Stimulated activated CD4-positive, alpha-beta T cell treated with anti-CD3 and anti-CD28 coated beads, TNF-alpha, amount 100 ng/mL, for 24 hours (primary cell): ENCODE measurements at places on chromosomes 3 and 15.

DNA sequence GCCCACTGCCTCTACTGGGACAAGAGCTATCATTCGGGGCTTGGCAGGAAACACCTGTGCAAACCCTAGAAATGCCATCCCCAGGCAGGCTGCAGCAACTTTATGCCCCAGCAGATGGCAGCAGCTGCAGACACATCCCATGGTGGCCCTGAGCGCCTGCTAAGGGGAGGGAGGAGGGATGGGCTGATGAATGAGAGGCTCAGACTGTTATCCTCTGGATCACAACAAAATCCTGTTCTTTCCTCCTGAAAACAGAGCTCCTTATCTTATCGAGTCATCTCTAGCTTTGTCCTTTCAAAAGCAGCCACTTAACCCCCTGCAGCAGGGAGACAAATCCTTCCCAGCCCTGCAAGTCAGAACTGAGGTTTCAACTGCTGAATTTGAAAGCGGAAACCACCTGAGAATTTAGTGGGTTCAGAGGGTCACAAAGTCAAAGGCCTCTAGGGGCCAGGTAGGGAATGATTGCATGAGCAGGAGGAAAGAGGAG, 90.6 kb upstream of the PROK2 start:
- peak; percentile 78 for DNase-seq

GRCh38 chr3:107590786-107591185, 68.0 kb downstream of the BBX start:
- DNase-seq = no peak

- DNase-seq = no peak
Observed at GRCh38 chr3:105853801-105854432, 14.9 kb downstream of the CBLB start.

GRCh38 chr3:44045476-44046275, 196.0 kb upstream of the TOPAZ1 start:
- no peak for DNase-seq

GRCh38 chr3:145899241-145899640, 261.7 kb downstream of the PLOD2 start:
- DNase-seq = no peak

DNA sequence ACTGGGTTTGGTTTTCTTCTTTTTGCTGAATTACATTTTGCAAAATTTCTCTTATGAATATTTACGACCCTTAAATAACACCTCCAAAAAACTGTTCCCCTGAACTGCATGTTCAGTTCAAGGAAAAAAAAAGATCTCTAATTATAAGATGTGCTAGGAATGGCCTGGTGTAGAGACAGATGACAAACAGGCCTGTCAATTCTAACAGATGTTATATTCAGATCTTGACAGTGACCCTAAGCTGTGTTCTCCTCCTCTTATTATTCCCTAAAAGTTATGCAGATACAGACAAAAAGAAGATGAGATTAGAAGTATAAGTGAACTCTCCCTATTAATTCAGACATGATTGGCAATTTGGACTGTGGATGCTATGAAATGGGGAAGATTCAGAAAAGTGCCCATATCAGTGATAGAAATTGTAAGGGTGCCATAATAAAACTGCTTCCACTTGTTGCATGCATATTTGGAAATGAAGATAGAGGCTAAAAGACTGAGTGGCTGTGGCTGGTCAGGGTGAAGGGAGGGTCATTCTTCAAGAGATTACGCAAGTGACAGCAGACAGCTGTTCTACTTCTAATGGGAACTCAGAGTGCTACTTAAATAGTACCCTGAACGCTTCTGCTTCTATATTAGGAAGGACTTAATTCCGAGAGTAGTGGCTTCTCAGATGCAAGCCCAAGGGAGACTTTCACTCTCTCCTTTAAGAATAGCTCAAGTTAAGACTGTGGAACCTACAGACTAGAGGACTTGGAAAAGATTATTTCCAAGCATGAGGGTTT, 75.5 kb downstream of the ADAMTS9 start:
- no peak for DNase-seq

DNA sequence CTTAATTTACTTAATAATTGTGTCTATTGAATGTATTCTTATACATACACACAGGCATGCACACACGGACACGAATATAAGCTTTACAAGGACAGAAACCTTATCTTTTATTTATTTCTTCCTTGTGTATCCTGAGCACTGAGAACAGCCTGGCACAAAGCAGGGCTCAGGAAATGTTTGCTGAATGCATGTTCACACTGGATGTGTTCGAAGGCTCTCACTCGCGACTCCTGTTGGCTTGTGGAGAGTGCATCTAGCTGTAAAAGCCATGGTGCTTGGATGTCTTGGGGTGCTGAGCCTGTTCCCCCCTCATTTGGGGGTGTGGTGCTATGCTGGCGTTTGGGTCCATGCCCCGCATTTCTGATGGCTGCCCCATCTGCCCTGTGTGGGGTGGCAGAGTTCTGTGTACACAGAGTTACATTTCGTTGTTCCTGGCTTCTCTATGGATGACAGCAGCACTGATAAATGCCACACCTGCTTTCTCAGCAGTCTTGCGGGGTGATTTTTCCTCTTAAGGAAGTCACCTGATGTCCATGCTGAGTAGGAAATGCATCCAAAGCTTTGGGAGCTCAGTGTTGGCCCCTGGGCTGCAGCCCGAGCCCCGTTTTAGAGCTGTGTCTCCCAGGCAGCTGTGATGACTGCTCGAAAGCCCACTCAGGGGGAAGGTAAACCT, 148.5 kb downstream of the IGF1R start:
- no peak for DNase-seq

GRCh38 chr3:24616110-24616829, 121.6 kb upstream of the THRB start:
- no peak for DNase-seq

DNA sequence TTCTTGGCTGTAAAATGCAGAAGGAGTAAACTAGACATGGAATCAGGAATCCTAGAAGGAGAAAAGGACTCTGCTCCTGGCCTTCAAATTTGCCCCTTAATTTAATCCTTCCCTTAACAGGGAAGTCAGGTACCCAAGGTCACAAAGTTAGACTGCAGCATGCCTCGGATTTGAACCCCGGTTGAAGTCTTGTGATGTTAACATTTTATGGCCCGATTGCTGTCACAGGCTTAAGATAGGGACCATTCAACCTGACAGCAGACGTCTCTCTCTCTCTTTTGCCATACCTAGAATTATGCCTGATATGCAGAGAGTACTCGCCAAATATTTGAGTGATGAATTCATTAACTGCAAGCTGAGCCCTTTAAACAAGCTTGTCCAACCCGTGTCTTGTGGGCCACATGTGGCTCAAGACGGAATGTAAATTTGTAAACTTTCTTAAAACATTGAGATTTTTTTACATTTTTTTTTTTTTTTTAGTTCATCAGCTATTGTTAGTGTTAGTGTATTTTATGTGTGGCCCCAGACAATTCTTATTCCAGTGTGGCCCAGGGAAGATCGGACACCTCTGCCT, 217.2 kb downstream of the THSD4 start:
- DNase-seq = no peak

DNA sequence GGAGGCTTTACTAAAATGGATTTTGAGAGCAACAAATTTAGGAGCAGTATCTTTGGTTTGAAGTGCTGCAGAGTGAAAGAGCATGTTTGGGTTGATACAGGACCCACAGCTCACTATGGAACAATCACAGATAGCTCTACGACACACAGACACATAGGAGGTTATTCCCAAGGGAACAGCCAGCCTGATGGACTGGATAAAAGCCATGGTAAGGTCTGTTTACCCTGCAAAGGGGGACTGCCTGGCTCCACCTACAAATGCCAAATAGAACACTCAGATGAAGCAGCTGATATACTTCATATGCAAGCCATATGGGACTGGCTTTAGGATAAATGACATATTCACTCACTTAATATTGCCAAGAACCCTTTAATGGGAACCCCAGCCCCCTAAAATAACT, 75.4 kb downstream of the CDC25A start:
- no peak for DNase-seq

DNA sequence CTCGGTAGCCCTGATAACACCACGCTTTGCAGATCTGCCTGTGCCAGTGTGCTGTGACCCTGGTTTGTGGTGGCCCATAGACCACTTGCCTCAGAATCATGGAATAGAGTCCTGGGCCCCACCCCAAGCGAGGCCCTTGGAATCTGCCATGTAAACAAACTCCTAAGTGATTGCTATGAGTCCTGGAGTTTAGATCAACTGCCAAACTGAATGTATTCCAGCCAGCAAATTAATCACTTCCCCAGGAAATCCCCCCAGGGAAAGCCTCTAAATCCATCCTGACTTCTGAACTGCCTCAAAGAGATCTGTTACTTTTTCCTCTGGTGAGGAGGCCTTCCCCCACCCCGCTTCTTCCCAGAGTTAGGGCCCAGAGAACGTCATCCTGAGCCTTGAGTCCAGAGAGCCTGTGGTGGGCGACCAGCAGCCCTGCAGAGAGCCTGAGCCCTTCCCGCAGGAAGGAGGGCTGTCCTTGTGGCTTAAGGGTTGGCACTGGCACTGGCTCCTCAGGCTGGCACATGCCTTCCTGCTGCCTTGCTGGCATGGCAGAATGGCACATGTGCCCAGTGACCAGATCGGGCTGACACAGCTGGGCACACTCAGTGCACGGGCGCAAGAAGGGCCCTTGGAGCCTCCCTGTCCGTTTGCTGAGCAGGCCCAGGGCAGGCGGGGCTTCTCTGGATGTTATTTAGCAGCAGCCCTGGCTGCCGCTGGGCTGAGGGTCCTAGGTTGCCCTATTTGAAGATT, 50.6 kb upstream of the PLXNA1 start:
- DNase-seq = no peak

DNA sequence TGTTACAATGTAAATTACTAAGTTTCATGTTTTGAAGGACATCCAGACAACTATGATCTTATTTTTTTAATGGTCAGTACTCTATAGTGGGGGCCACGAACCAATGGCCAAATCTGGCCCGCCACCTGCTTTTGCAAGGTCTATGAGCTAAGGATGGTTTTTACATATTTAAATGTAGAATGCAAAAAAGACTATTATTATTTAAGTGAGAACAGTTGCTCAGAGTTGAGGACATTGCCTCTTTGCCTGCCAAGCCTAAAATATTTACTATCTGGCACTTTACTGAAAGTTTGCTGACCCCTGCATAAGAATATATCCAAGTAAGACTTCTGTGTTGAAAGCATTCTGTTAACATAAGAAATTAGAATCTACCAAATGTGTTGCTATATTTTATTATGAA, 163.7 kb upstream of the MDFIC2 start:
- no peak for DNase-seq

DNA sequence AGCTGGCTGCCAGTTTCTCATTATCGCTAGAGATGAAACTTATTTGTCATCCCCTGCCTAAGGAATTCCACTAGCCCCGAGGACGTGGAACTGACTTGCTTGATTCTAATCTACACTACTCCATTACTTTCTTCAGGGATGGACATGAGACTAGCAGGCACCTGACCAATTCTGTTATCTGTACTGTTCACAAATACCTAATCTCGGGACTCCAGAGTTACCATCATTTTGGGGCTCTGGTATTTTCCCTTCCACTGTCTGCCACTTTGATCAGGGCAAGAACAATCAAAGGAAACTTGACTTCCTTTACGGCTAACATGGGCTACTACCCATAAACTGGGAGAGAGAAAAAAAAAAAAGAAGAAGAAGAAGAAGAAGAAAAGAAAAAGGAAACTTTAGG, 27.8 kb downstream of the BMF start:
- no peak for DNase-seq

DNA sequence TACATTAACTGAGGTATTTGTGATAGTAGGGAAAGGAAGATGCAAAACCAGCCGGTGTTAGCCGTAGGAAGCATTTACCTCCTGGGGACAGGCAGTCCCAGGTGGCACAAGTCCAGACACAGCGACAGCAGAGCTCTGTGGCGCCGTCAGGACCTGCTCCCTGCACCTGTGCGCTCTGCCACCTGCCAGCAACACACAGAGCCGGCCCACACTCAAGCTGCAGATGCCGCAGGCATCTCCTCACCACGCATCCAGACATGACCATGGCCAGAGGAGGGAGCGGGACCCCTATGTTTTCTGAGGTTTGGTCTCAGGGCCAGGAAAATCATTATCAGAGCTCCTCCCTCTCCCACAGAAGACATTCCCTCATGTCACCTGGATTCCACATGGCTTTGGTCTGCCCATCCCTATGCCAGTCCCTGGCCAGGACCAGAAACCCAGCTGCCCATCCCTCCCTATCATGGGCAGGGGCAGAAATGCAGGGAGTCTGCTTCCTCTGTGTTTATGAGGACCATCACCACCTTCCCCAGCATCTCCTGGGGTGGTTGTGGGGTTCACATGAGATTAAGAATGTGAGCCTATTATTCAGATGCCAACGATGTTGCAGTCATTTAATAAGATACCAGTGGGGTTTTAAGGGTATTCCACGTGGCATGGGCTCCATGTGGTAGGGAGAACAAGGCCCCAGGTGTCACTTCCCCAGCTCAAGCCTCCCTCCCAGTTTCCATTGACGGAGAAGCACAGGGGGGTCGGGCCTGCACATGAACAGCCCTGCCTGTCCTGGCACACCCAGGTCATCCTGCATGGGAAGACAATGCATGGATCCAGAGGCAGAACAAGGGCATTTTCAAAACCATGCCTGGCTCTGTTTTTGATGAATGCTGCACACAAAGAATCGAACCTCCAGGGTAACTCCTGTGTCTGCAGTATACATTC, 251.1 kb downstream of the OCA2 start:
- DNase-seq = no peak

DNA sequence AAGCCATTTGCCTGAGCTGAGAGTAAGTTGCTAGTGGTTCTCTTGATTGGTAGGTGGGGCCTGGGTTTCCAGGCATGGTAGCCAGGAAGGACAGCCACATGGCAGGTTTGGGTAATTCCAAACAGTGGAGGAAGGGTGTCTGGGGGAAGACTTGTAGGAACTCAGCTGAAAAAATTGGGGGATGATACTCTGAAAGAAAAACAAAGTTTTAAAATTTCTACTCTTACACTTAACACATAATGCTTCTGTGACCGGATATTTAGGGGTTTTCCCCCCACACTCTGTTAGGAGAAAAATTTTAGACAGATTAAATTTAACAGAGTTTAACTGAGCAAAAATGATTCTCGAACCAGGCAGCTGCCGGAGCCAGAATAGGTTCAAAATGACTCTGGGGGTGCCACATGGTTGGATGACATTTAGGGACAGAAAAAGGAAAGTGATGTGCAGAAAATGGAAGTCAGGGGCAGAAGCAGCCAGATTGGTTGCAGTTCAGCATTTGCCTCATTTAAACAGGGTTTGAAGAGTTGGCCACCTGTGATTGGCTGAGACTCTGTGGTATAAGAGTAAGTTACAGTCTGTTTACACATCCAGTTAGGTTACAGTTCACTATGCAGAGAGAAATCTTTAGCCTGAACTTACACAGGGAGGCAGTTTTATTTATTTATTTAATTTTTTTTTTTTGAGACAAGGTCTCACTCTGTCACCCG, 8.1 kb downstream of the B2M start:
- no peak for DNase-seq
